ENCODE measurements at places on chromosomes 11 and 22.
A peak's percentile ranks its signal among the peaks of the same experiment; 100 is the strongest.

GRCh38 chr11:73265278-73265810, 6.8 kb upstream of the P2RY6 start:
- no peak for DNase-seq

- DNase-seq = no peak
These were observed at the start of the genes NKAPD1 and PIH1D2 for GRCh38 chr11:112073941-112074811. TSS of gene NKAPD1 (plus strand) at chr11:112074299. CDS start at chr11:112075575, 1,276 bp downstream. TSS of gene PIH1D2 (minus strand) at chr11:112074017. CDS start at chr11:112073174, 843 bp downstream.

DNA sequence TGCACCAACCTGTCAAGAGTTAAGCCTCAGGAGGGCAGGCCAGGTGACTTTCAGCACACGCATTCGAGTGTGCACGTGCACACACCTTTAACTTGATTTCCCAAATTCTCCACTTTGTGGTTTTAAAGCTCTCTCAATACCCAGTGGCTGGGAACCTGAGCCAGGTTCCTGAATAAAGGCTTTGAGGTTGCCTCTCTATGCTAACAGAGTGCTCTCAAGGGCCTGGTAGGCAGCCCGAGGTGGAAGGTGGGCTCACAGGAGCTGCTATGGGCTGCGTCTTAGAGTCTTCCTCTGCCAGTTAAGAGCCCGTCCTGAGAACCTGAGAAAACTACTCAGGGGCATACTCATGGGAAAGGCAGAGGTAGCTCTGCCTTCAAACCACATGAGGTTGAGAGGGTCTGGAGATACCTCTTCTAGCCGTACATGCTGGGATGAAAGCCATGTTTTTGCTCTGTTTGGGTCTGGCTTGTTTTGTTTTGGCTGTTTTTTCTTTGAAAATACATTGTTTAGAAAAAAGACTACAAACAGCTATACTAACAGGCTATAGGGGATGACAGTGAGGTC, 11.6 kb upstream of the SERPIND1 start:
- DNase-seq = no peak

DNA sequence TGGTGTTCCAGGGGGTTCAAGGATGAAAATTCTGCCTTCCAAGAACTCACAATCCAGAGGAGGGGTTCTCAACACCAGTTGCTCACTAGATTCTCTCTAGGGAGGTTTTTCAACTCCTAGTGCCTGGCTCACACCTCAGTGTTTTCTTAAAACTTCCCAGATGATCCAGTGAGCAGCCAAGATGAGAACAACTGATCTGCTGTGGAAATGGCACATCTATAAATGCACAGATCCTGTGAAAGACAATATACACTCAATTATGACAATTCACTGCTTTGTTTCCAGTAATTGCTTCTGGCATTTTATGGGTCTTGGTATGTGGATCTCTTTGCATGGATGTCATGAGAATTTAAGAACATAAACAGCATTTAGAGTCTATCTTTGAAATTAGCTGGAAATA, 45.2 kb upstream of the PRSS23 start:
- DNase-seq = no peak

GRCh38 chr22:39571538-39571937, 985 bp downstream of the CACNA1I start:
- no peak for DNase-seq

DNA sequence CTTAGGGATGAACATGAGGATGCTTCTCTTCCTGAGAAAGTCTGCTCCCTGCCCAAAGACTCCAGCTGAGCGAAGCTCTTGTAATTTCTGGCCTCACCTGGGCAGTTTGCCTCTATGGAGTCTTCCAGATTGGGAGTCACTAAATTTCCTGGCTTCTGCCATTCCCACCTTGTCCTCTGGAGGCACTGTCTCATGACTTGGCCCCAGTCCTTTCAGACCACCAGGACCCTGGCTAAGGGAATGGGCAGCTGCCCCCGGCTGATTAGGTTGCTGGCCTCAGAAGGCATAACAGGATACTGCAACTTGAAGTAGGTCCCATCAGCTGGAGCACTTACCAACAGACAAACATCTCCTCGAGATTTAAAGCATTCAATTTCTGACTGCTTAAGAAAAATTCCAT, 128.1 kb upstream of the SPON1 start:
- no peak for DNase-seq

- no peak for DNase-seq
These were observed 5.7 kb downstream of the DNAL4 start for GRCh38 chr22:38788021-38788816.

- DNase-seq = no peak
These were observed 89.0 kb upstream of the GRIA4 start for GRCh38 chr11:105520706-105521345.

DNA sequence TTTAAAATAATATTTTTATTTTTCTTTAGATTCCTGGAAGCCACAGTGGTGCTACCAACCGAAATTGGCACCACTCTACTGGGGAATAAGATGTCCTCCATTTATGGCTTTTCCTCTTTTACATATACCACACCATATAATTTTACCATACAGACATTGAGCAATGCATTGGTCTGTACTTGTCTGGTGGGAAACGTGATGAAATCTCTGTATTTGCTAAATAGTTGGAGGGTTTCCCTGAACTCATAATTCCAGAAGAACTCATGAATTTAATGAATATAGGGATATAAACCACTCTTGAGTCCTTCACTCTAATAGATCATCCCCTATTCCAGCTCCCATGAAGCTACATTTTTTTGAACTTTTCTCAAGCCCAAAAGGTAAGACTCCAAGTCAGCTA, 28.0 kb upstream of the MMP13 start:
- no peak for DNase-seq

DNA sequence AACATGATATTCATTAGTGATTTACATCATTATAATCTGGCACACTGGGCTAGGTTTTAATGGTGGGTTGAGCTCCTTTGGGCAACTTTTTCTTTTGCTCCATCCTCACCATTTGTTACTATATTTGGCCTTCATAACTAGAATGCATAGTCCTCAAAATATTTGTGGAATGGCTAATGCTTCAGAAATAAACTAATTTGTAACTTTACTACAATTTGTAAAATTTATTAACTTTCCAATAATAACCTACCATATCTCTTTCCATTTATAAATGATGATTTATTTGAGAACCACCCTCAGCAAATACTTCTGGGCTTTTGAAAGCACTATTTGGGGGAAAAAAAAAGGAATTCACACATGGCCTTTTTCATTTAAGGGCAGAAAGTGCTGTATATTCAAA, 79.7 kb downstream of the LARGE2 start:
- no peak for DNase-seq

- DNase-seq = no peak
These were observed 171.8 kb downstream of the DSCAML1 start for GRCh38 chr11:117625237-117625636.

GRCh38 chr11:130729678-130730300, 186.5 kb downstream of the SNX19 start:
- DNase-seq = no peak

DNA sequence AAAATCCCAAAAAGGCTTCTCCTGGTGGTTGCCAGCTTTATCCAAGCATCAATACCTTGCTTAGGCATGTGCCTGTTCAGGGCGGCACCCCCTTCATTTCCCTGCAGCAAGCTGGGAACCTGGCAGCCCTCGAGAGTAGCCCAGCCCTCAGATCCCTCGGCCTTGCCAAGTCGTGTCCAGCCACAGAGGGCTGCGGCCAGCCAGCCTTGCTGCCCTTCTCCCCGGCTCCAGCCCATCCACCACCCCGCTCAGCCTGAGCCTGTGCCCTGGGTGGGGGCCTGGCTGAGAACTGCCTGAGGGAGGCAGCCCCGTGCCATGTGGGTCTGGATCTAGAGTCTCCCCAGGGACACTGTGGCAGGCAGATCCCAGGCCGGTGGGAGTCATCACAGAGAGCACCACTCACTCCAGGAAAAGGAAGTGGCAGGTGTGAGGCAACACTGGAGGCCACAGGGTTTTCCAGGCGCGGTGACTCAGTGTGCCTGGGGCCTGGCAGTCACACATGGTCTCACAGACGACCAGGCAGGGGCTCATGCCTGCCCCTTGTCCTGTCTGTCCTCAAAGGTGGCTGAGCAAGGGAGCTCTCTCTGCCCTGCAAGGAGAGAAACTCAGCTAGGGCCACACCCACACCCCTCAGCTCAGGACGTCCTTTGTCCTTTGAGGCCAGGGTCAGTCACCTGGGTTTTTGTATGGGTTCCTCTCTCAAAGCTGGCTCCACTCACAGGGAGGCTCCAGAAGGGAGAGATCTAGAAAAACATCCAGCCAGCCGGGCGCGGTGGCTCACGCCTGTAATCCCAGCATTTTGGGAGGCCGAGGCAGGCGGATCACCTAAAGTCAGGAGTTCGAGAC, 12.2 kb upstream of the CDC42BPG start:
- DNase-seq = peak; percentile 71

DNA sequence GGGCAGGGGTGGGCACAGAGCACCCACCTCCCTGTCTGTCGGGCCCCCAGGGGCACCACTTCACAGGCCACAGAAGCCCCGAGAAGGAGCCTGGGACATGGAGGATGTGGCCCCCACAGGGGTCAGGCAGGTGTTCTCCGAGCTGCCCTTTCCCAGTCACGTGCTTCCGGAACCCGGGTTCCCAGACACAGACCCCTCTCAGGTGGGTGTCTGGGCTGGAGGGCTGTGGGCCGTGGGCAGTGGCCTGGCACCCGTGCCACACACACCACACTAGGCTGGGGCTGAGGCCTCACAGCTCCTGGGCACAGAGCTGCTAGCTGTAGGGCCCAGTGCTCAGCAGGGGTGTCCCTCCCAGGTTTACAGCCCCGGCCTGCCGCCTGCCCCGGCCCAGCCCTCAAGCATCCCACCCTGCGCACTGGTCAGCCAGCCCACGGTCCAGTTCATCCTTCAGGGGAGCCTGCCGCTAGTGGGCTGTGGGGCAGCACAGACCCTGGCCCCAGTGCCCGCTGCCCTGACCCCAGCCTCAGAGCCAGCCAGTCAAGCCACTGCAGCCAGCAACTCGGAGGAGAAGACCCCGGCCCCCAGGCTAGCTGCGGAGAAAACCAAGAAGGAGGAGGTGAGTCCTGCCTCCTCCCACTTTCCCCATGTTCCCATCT, 5.5 kb downstream of the IRF7 start:
- no peak for DNase-seq

Data from chondrocyte (in vitro differentiated cells).